ENCODE measurements at places on chromosomes 12 and 14. TPM values are rescaled to one million over a fixed set of nuclear protein-coding genes. Genes with fewer than 3 reads are reported as not detected.

CHGA gene
- polyA plus RNA-seq = 1,071 TPM

OVCH1 gene
- not detected for polyA plus RNA-seq

MRPL51 gene
- 133 TPM for polyA plus RNA-seq

SUDS3 gene
- polyA plus RNA-seq = 19.9 TPM

OR4E2 gene
- polyA plus RNA-seq = not detected

TNFAIP2 gene
- 19.6 TPM for polyA plus RNA-seq

KANSL2 gene
- polyA plus RNA-seq = 19.5 TPM

GRCh38 chr12:92504594-92504981 lies 198.2 kb upstream of the PLEKHG7 start:
- no peak for DNase-seq

DNA sequence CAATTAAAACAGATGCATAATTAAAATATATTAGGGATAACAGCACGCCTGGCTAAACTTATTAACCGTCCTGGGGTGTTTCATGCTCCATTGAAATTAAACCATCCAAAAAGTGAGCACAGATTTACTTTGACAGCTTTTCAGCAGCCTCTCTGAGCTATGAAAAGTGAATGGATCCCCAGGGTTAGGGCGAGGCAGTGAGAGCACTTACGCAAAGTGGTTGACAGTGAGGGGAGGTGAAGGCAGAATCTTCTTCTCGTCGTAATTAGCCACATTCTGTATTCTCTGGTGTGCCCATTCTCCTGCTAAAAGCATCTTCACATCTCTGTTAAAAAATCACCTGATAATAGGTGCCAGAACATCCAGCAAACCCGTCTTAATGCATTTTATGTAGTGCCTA lies 1.9 kb downstream of the TMTC2 start:
- peak; percentile 39 for DNase-seq

- DNase-seq = no peak
Observed at GRCh38 chr12:111063295-111064026, 143.1 kb upstream of the MYL2 start.

- no peak for DNase-seq
Observed at GRCh38 chr14:66224492-66225178, 261.5 kb upstream of the CCDC196 start.

- no peak for DNase-seq
Observed at GRCh38 chr12:50686406-50686805, 77.5 kb upstream of the ATF1 start.

GRCh38 chr12:113105606-113106271 lies 29.8 kb downstream of the RASAL1 start:
- DNase-seq = no peak

GRCh38 chr12:193261-193660 lies 20.7 kb downstream of the SLC6A12 start:
- peak; percentile 53 for DNase-seq

DNA sequence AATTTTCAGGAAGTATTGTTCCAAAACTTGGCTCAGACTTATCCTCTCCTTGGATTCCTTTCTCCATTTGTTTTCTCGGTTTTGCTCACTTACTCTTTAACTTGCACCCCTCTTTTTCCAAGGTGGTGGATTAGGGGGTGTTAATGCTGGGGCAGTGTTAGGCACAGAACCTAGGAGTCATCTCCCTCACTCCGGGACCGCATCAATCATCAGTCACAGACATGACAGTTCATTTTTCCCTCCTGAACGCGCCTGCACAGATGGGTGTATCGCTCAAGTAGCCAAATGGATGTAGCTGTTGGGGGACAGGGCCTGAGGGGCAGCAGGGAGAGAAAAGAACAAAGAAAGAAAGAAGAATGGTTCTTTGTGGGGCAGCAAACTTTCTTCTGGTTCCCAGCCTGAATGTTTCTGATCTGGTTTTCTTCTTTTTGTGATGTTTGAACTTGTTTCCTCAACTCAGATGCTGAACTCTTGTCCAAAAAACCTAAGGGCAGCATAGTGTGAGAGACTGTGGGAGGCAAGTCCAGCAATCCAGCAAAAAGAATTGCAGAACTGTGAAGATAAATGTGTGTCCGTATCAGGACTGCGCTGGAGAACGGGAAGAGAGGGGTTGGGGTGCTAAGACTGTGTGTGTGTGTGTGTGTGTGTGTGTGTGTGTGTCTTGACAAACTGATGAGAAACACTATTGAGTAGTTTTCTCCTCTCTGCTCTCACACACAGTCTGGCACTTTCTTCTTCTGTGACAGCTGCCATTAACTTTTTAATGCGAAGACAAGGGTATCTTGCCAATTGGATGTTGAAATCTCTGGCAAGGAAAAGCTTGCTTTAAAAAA lies 131.1 kb downstream of the FBXL14 start:
- DNase-seq = no peak

DNA sequence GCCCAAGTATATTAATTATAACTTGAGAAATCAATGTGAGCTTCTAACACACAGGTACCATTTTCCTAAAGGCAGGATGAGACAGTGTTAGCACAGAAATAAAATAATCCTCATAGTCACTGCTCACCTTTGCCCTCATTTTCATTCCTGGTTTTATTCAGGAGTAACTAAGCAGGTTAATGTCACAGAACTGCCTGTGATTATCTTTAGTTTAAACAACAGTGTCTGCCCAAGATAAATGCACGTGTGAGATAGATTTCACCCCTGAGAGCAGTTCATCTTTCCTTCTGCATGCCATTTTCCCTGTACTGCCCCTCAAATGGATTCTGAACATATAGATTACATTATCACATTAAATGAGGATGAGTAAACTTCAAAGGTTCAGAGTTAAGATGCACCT lies 250.7 kb downstream of the RMST start:
- no peak for DNase-seq

- DNase-seq = no peak
Observed at GRCh38 chr14:85604021-85604420, 74.1 kb downstream of the FLRT2 start.

- no peak for DNase-seq
Observed at GRCh38 chr14:20614038-20614840, 23.1 kb upstream of the RNASE12 start.

GRCh38 chr12:129871991-129872972 lies 31.5 kb downstream of the TMEM132D start:
- peak; percentile 77 for DNase-seq

GRCh38 chr14:85534458-85535293 lies 4.7 kb downstream of the FLRT2 start:
- peak; percentile 57 for DNase-seq

Data from brain (organoid and tissue), 16 donors.